Urinary bladder (tissue), 4 donors: ENCODE measurements at places on chromosomes 2 and 18.

- DNase-seq = no peak
Measured at GRCh38 chr2:191870744-191871143, 23.9 kb upstream of the CAVIN2 start.

- DNase-seq = no peak
Measured at GRCh38 chr18:40414155-40414754, 1540.8 kb upstream of the PIK3C3 start.

GRCh38 chr2:5697562-5697961, 5.4 kb downstream of the SOX11 start:
- DNase-seq = no peak

GRCh38 chr2:29449499-29449898, 334.3 kb downstream of the CLIP4 start:
- DNase-seq = no peak

DNA sequence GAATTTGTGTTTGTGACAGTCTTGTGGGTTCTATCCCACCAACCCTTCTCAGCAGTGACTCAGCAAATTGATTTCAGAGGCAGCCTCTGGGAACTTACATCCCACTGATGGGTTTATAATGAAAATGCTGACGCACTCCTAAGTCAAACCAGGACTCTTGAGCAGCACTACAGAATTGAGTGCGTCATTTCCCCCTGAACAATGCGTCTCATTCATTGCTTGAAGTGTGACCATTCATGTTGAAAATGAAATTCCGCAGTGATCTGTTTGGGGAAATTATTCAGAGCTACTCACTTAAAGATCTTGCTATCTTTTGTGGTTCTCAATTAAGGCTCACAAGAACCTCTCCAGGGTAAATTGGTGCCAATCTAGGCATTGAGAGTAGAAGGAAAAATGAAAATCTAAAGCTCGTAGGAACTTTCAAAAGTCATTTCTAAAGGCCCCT, 417.7 kb upstream of the SLC14A2 start:
- DNase-seq = no peak

GRCh38 chr2:143907801-143908200, 612.1 kb downstream of the ZEB2 start:
- DNase-seq = no peak

DNA sequence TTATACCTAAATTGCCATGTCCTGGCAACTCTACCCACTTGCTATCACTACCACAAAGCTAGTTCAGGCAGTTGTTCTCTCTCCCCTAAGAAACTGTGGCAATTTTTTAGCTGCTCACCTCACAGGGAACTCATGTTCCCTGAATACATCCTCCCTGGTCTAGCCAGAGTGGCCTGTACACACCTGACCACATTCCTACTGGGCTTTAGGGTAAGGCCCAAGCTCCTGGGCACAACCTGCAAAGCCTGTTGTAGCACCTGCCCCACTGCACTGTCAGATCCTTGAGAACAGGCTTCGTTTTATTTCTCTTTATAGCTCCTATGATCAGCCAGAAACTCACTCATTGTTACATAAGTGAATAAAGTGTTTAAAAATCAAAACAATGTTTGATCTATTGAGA, 21.5 kb downstream of the CNGA3 start:
- no peak for DNase-seq
